Activated T-cell treated with anti-CD3 and anti-CD28 coated beads, Interleukin-2, amount 50 U/mL, for 48 hours (primary cell): ENCODE measurements at places on chromosomes 16 and 17.

DNA sequence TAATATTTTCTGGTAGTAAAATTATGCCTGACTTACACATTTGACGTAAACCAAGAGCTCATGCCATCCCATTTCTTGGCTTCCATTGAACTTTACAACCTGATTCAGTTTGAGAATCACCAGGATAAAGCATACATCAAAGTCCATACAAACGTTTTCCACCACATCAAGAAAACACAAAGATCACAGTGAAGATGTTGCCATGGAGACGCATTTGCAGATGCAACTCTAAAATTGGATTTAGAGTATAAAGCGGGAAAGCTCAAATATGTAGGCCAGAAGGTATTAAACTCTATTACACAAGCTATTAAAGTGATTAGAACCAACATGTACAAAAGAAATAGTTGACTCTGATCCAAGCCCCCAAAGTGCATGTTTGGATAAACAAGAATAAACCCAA is 10.4 kb downstream of the C16orf46 start:
- DNase-seq: no peak

DNA sequence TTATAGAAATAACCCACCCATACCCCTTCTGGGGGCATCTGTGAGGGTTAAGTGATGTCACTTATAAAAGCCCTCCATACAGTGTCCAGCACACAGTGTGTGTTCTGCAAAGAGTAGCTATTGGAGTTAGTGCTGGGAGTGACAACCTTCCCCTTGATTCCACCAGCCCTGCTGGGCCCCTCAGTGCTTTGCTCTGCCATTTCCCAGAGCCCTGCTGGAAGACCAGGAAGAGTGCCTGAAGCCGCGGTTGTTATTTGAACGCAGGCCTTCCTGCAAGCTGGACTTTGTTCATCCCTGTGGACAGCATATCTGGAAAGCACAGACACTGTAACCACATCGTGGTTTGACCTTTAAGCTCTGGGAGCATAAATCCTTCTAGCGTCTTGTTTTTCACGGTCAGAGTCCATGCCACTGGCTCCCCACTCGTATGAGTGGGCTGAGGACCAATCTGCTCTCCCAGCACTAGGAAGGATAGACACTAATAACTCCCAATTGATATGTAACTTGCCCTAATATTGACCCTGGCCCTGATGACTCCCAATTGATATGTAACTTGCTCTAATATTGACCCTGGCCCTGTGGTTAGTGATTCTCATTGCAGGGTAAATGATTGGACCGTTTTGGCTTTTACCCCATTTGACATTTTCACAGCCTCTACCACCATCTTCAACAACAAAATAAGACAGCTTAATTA is 297.1 kb upstream of the MAF start:
- no peak for DNase-seq

DNA sequence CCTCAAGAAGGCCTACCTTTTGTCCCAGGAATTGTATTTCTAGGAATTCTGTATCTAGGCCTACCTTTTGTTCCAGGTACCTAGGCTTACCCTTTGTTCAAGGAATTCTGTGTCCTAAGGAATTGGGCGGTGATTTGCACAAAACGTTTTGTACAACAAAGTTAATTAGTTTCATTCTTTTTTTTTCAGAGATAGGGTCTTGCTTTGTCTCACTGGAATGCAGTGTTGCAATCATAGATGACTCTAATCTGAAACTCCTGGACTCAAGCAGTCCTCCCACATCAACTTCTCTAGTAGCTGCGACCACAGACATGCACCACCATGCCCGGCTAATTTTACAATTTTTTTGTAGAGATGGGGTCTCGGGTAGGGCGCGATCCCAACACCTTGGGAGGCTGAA is 7.0 kb downstream of the CDR2L start:
- DNase-seq: no peak

GRCh38 chr16:4852221-4852872 is 5.1 kb downstream of the UBN1 start:
- no peak for DNase-seq

DNA sequence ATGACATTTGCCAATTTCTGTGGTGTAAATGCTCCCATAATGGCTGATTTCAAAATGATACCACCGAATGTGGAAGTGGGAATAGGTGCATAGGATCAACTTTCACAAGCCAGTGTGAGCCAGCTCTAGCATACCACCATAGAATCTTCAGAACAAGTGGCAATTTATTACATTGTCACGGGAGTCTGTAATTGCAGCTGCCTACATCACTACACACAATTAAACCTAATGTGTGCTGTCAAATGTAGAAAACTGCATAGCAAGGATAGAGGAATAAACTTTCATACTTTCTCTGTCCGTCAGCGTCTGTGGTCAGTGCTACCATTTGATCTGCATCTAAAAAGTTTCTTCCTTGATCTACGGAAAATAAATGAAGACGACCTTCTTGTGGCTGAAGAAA is 417.8 kb upstream of the TOM1L1 start:
- no peak for DNase-seq
